ENCODE measurements at places on chromosomes 7 and 10.

GRCh38 chr7:147276783-147277370, 1160.3 kb downstream of the CNTNAP2 start:
- DNase-seq: no peak

GRCh38 chr7:37287131-37287855, 161.4 kb downstream of the ELMO1 start:
- no peak for DNase-seq

GRCh38 chr10:22133749-22134624, 83.8 kb downstream of the EBLN1 start:
- DNase-seq: no peak

GRCh38 chr10:88840104-88840503, 11.5 kb downstream of the ANKRD22 start:
- DNase-seq: no peak

DNA sequence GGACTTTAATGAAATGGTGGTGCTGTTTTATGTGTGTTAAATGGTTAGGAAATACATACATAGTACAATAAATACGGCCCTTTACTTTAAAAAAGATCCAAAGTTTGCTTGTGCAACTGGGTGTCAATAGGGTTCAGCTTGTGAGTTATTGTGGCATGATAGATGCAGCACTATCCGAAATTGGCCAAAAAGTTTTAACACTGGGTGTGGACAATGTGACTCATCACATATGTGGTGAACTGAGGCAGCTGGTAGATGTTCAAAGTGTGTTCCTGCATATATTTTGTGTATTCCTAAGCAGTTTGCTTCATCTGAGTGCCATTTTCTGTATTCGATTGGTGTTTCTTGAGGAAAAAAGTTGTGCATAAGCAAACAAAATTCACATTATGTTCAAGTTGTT, 473.1 kb downstream of the KIF20B start:
- no peak for DNase-seq

GRCh38 chr7:85237721-85238120, 50.9 kb upstream of the SEMA3D start:
- DNase-seq: no peak

DNA sequence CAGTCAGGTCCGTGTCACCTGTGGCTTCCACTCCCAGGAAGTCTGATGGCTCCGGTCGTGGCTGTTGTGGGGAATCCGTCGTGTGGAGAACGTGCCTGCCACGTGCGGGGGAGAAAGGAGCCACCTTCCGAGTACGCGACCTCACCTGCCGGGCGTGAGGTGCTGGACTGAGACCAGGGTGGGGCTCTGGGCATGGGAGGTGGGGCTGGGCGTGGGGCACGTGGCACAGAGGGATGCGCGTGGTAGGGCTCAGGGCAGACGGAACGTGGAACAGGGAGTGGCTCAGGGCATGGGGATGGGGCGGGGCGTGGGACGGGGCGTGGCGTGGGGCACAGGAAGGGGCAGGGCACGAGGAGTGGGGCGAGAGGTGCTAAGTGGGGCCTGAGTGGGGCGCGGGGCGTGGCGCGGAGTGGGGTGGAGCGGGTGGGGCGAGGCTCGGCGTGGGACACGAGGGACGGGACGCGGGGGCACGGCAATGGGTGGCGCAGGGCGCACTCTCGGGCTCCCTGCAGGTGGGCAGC, 64.8 kb downstream of the C10orf143 start:
- DNase-seq: no peak

GRCh38 chr7:38685851-38686250, 54.7 kb upstream of the AMPH start:
- DNase-seq: no peak

DNA sequence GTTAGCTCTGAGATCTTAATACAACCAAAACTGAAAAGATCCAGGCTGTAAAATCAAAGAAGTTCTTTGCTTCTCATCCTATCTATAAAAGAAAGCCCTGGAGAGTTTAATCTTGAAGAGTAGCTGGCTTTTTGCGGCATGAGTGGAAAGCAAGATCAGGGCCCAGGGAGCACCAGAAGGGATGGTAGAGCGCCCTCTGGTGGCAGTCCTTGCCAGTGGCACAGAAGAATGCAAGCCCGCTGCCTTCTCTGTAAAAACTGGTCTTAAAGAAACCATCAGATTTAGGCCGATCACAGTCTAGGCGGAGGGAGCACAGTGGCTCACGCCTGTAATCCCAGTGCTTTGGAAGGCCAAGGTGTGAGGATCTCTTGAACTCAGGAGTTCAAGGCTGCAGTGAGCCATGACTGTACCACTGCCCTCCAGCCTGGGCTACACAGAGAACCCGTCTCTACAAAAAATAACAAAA, 35.6 kb downstream of the CPN1 start:
- peak; percentile 29 for DNase-seq

DNA sequence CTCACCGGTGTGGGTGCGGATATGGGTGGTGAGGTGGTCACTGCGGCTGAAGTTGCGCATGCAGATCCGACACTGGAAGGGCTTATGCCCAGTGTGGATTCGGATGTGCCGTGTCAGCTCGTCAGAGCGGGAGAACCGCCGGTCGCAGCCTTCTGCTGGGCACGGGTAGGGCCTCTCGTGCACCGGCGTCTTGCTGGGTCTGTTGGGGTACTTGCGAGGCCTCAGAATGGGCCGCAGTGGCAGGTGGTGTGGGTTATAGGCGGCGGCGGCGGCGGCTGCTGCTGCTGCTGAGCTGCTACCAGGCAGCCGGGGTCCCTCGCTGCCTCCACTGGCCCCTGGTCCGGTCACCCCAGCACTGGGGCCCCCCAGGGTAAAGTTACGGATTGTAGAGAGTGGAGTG, 2.7 kb downstream of the EGR2 start:
- no peak for DNase-seq

GRCh38 chr7:146375170-146375569, 258.6 kb downstream of the CNTNAP2 start:
- no peak for DNase-seq

DNA sequence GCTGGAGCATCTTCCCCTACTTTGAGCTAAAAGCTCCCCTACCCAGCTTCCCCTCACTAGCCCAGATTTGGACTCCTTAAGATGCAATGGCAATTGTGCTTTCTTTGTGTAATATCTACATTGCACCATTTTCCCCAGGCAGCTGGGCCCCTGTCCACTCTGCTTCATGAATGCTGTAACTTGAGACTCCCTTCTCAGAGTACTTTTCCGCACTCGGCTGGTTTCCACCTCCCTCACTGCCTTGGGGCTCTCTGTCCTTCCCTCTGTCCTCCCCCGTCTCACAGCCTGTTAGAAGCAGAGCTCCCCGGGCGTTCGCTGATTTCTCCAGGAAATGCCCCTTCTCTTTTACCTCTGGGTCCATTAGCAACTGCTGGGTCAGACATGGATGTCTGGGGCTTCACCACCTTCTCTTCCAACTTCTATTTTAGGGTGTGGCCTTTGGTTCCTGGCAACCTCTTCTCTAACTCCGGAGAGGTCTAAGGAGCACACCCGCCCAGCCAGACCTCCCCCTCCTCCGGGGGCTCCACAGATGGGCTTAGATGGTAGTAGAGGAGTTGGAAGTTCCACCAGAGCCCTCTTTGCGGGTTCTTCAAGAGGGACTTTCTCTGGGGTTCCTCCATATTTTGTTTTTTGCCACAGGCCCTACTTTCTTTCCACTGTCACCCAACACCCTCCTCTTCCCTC, 2.9 kb upstream of the TMEM72 start:
- no peak for DNase-seq

DNA sequence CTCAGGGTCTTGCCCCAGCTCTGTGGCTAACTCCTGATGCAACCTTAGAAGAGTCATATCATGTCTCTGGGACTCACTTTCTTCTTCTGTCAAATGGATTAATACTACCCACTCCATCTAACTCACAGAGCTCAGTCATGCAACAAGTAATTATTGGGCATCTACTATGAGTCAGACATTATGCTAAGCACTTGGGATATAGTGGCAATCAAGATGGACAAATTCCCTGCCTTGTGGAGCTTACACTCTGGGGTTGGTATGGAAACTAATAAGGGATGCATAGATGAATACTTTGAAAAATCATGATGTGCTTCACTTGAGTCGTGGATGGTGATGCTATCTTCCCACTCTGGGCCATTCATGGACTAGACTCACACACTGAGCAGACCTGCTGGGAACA, 88.9 kb downstream of the KCNMA1 start:
- DNase-seq: no peak

DNA sequence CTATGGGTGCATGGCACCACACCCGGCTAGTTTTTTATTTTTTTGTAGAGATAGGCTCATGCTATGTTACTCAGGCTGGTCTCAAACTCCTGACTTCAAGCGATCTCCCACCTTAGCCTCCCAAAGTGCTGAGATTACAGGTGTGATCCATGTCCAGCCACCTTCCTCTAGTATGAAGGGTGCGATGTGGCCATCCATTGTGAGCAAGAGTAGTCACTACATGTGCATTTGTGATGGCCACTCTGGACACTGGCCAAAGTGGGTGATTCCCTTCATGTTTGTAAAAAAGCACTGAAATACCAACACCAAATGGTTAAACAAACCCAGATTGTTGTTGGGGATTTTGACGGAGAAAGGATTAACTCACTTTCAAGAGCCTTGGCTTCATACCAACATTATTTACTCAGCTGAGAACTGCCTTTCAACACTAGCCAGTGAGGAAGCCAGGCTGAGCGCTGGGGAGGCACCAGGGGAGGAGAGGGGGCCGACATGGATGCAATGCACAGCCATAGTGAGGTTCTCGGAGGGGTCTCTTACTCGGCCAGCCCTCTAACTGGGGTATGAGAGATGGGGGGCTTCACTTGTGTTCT, 198.1 kb upstream of the LYZL2 start:
- no peak for DNase-seq

DNA sequence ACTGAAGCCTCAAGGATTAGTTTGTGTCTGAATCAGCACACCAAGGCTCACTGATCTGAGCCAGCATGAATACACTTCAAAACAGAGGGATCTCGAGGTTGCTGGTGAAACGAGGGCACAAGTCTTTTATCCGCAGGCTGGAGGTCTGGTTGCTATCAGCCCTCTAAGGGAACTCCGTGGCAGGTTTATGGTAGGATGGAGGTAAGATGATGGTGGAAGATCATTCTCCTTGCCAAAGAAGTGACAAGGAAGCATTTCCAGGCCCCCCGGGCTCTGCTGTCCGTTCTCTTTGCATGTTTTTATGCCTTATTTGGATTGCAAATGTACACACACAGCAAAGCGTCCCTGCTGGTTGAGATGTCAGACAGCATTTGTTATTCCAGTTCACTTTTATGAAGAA, 268.3 kb downstream of the ARHGAP12 start:
- no peak for DNase-seq

GRCh38 chr7:111653846-111654245, 91.6 kb upstream of the IMMP2L start:
- DNase-seq: no peak

DNA sequence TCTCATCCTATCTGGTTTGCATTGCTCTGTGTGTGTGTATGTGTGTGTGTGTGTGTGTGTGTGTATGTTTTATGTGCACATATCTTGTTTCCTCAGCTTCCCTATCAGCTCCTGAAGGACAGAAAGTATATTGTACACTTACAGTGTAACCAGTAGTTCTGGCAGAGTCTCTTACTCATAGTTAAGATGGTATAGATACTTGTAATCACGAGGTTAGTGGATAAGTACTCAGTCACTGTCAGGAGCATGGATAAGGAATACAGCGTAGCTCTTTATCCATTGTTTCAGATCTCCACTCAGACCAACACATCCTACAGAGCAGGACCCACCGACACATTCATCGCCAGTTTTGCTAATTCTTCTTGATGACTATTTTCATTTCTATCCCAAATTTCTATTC, 275.0 kb downstream of the TSPAN12 start:
- DNase-seq: no peak

DNA sequence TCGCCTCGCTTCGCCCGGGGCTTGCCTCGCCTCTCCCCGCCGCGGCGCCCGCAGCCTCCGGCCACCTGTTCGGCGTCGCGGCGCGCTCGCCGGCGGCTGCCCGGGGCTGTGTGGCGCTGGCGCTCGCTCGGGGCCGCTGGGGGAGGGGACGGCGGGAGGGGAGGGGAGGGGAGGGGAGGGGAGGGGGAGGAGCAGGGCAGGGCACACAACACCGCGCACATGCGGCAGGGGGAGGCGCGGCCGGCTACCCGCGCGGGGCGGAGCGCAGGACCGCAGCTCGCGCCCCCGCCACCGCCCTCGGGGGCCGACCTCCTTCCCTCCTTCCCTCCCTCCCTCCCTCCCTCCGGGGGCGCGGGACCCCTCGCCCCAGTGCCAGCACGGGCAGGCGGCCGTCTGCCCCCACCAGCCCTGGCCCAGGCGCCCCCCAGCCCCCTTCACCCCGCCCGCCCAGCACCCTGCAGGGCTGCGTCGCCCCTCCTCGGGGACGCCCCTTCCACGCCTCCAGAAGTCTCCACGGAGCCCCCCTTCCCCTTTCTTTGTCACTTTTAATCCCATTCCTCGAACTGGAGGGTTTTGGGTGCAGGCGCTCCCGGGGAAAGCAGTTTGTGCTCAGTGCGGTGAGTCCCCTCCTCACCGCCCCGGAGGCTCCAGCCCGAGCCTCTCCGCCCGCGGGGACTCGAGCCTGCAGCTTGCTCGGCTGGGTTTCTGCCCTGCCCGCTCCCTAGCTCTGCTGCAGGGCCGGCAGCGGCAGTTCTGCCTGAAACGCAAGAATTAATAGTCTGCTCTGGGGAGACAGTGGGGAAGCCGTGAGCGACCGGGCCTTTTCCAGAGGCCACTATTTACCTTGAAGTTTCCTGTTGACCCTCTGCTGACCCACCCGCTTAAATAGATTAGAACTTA, at the start of gene PARD3:
Gene PARD3 (minus strand): TSS at position 112 of the 900 bp plus-strand sequence. CDS start 301 bp downstream, outside the sequence.
- DNase-seq: no peak

DNA sequence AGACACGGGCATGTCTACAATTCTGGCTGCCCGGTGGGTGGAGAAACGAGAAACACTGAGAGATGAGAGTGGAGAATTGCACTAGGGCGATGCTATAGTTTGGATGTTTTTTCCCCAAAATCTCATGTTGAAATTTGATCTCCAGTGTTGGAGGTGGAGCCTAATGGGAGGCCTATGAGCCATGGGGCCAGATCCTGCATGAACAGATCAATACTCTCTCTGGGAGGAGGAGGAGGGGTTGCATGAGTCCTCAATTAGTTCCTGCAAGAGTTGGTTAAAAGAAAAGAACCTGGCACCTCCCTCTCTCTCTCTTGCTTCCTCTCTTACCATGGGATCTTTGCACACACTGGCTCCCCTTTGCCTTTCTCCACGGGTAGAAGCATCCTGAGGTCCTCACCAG, 299.1 kb downstream of the CALN1 start:
- no peak for DNase-seq

DNA sequence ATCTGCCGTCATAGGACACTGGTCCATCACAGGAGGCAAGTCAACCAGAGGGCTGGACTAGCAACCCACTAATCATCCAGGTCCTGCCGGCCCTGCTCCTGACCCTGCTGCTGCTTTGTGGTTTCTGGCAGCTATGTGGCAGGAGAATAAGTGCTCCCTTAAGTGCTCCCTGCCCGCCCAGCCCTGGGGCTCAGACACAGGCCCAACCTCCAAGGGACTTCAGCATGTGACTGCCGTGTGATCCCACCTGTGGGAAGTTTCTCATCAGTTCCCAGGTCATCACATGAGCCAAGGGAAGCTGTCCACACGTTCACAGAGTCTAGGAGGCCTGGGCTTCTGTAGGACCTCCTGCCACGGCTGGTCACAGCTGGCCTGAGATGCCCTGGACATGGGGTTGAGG, 34.2 kb upstream of the ZNF488 start:
- no peak for DNase-seq

Measured in stimulated activated CD8-positive, alpha-beta memory T cell treated with anti-CD3 and anti-CD28 coated beads, Interleukin-15, amount 100 ng/mL, for 4 hours (primary cell).